ENCODE measurements at places on chromosomes 3 and 15. TPM values are rescaled to one million over a fixed set of nuclear protein-coding genes. Genes with fewer than 3 reads are reported as not detected.

Gene SLITRK3
- 0.18 TPM for total RNA-seq

Gene PSTPIP1
- total RNA-seq = 1.5 TPM

Gene CHRFAM7A
- total RNA-seq = 0.38 TPM

Gene HIGD2B
- not detected for total RNA-seq

Gene SHISA5
- total RNA-seq = 97.9 TPM

Gene CTXN2
- not detected for total RNA-seq

Gene CPOX
- 34.1 TPM for total RNA-seq

Gene BCL6
- 30.8 TPM for total RNA-seq

Gene FGD5
- total RNA-seq = 4.2 TPM

Gene LMCD1
- total RNA-seq = 2.9 TPM

Gene RHCG
- total RNA-seq = 0.15 TPM

Gene EOMES
- 0.08 TPM for total RNA-seq

Gene CD80
- total RNA-seq = 0.23 TPM

Gene FSIP1
- total RNA-seq = not detected

Gene KLHL6
- total RNA-seq = 0.65 TPM

Gene CPNE9
- total RNA-seq = not detected

Gene CHDH
- total RNA-seq = 44.7 TPM

Gene ZMYND10
- 1.7 TPM for total RNA-seq

Gene KBTBD13
- total RNA-seq = not detected

Gene LSMEM2
- total RNA-seq = not detected

Gene FAM227B
- total RNA-seq = 2.6 TPM

Gene VGLL3
- 0.33 TPM for total RNA-seq

Gene RRP9
- 7.6 TPM for total RNA-seq

Gene OR5H6
- not detected for total RNA-seq

Gene ITIH1
- total RNA-seq = 1,331 TPM

Gene B3GALNT1
- total RNA-seq = 0.33 TPM

Gene RBSN
- 12.6 TPM for total RNA-seq

Gene SLC28A2
- 0.15 TPM for total RNA-seq

Gene ROPN1B
- 0.60 TPM for total RNA-seq

Gene TMEM207
- not detected for total RNA-seq

Gene CRABP1
- total RNA-seq = 0.40 TPM

Gene SPESP1
- 0.48 TPM for total RNA-seq

Gene SEMA3F
- 4.0 TPM for total RNA-seq

Gene ALDH1L1
- total RNA-seq = 492 TPM

Gene FBLN2
- 4.8 TPM for total RNA-seq

Gene ST8SIA2
- not detected for total RNA-seq

Gene CSTA
- 8.8 TPM for total RNA-seq

Gene DLEC1
- total RNA-seq = 0.05 TPM

Gene OIP5
- 0.38 TPM for total RNA-seq

Gene MCF2L2
- 0.13 TPM for total RNA-seq

Gene GHSR
- not detected for total RNA-seq

Gene SCG3
- total RNA-seq = not detected

Gene GATA2
- 1.3 TPM for total RNA-seq

Gene MAGI1
- total RNA-seq = 28.3 TPM

Gene ZNF860
- total RNA-seq = not detected

Gene SLC24A5
- not detected for total RNA-seq

Gene ZNF80
- not detected for total RNA-seq

Gene BFSP2
- total RNA-seq = not detected

Gene PEX11A
- 25.8 TPM for total RNA-seq

Gene MELTF
- 0.70 TPM for total RNA-seq

Gene RIOX2
- total RNA-seq = 10.1 TPM

Gene CLDN18
- total RNA-seq = 0.23 TPM

Gene PPM1L
- 26.4 TPM for total RNA-seq

Gene NEK4
- total RNA-seq = 16.6 TPM

Gene ACSBG1
- total RNA-seq = not detected
